ENCODE measurements at places on chromosomes 1 and 21.

DNA sequence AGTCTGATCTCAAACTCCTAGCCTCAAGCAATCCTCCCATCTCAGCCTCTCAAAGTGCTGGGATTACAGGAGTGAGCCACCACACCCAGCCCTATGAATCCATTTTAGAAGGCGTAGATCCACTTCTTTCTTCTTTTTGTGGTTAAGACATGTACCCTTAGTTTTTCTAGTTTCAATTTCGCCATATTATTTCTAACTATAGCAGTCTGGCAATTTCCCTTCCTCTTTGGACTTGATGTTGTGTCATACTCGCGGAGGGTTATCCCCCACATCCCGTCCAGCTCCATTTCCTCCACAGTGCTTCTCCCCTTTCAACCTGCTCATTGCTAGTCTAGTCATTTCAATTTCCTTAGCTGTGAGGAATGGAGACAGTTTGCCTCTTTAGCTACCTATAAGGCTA is 5.2 kb upstream of the LRRC8D start:
- no peak for DNase-seq

GRCh38 chr1:187577610-187578009 is 748.9 kb downstream of the PLA2G4A start:
- DNase-seq: no peak

GRCh38 chr1:43205671-43206070 is 33.5 kb downstream of the CFAP57 start:
- DNase-seq: no peak

DNA sequence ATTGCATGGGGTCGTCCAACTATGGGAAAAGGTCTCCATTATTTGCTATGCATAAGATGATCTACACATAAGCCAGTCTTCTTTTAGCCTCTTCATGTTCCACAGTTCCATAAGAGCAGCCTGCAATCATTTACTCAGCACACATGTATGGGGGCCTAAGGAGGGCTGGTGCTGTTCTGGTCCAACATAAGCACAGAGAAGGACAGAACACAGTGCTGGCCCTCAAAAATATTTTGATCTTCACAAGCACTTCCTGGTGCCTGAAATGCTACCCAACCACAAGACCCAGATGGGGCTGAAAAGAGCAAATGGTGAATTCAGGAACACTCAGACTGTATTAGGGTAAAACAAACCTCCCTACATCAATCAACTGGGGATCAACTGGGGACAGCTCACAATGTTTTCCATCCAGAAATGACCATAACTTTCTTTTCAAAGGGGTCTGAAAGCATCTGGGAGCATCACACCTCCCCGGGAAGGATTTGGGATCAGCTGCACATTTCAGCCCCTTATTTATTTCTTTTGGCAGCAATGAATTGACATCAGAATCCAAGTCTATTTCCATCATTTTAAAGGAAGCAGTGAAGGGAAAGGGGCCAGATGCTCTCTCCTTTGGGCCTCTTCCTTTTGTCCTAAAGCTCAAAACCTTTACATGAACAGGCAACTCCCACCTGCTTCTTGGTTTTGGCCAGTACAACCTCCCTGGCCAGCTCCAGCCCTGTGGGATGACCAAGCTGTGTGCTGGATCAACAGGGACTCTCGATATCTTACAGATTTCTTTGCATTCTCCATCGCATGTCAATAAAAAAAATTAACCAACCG is 45.7 kb downstream of the KCNN3 start:
- DNase-seq: no peak

DNA sequence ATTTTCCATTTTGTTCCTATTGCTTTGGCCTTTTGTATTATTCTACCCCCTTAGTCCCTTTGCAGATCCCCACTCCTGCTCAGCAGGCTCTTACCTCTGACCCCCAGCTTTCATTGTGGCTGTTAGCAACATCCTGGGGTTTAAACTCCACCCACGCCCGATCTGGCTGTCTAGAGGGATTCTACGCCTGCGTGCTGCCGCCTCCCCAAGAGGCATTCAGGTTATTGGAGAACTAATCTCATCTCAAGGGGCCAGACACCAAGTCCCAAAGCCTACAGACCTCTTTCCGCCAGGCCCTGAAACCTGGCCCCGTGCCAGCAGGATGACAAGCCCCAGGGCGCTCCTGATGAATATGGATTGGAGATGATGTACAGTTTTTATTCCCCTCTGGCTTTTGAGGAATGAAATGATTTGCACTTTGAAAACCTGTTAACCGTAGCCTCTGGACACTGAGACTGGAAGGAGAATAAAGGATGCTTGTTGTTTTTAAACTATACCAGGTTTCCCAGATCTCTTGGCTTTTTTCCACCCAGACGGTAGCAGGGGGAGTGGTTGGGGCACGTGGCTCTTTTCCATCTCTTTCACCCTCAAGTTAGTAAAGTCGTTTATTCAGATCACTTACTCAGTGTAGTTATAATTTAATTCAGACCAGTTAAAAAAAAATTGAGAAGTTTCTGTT is 14.5 kb upstream of the IKBKE start:
- DNase-seq: no peak

DNA sequence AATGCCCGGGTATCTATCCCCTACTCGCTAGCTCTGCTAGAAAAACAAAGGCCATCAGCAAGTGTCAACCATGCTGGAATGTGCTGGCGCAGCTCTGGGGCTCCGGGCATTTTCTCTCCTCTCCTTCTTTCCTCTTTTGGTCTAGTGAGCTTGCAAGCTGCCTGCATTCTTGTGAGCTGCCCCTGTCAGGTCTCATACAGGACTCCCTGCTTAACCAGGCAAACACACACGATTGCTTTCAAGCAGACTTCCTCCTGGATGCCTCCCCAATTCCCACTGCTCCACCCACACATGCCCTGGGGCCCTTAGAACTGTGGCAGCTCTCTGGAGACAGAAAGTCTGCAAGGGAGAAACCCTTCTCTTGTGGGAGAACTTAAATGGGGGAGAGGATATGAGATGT is 35.7 kb upstream of the SUCO start:
- DNase-seq: no peak

DNA sequence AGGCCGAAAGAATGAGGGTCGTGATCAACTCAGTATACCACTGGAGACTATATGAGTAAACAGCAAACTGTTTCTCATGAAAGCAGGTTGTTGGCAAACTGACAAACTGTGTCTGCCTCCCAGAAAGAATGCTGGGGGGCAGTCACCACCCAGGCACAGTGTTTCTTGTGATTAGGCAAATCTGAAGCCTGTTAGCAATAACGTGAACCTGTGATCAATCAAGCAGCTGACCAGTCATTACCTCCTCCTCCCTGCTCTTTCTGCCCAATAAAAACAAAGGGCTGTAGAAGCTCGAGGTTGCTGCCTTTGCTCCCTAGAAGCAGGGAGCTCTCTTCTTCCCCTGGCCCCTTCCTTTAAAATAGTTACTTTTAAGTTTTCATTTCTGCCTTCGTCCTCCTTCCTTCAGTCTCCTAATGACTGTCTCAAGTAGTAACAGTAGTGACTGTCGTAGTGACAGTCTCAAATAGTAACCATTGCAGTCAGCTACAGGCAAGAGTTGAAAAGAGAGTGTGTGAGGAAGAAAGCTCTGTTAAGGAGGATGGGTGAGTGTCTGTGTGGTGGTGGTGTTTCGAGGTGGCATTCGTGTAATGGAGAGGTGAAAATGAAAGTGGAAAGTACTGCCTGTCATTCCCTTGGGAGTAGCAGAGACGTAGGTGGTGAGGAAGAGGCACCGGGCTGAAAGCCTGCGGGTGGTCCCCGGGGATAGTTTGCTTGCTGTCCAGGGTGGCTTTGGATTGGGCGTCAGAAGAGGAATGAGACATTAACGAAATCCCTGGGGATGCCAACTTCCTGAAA is 14.5 kb downstream of the HHAT start:
- no peak for DNase-seq

GRCh38 chr1:219391297-219391696 is 217.6 kb downstream of the LYPLAL1 start:
- no peak for DNase-seq

GRCh38 chr1:30588311-30589073 is 134.9 kb downstream of the MATN1 start:
- DNase-seq: no peak

GRCh38 chr1:169288011-169288414 is 79.6 kb downstream of the NME7 start:
- DNase-seq: no peak

DNA sequence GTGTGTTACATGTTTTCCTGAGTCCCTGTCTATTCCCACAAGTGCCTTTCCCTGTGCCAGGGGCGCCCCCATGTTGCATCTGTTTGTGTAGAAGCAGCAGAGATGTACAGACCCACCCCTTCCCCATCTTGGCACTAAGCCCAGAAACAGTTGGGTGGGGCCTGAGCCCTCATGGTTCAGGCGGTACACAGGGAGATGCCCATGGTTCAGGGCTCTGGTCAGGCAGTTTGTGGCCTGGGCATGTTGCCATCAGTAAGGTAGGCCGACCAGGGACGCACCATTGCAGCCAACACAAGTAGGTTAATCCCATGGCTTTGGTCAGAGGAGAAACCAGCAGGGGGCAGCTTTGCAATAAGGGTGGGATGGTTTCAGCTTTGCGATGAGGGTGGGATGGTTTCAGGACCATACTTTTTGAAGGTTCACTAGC is 914 bp upstream of the ADGRB2 start:
- DNase-seq: no peak

GRCh38 chr21:14833666-14834351 is 231.0 kb downstream of the NRIP1 start:
- DNase-seq: no peak

- no peak for DNase-seq
These were observed 10.6 kb upstream of the ZNHIT6 start for GRCh38 chr1:85718678-85719340.

DNA sequence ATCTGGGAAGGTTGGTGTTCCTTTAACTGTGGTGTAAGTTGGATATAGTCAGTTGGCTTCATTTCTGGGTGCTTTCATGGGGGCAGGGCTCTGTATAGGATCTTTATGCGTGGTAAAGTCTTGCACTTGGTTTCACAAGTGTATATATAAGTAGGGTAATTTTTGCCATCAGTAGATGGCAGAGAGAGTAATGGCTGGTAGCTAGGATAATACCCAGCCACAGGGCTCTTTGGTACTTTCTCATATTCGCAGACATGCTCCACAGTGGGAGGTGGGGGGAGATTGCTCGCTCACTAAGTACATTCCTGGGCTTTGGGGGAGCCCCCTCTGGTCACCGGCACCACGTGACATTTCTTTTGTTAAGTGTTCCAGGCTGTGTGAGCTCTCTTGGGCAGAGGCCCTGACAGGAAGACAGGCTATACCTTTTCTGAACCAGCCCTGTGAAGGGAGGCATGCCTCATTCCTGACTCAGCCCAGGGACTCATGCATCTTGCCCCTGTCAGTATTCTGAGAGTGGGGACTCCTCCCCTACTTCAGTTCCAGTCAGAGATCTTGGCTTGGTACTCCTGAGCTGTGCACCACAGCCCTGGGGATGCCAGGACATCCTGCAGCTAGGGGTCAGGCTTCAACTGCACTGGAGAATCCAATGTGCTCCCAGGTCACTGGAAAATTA is 37.6 kb downstream of the FCRL2 start:
- DNase-seq: no peak

DNA sequence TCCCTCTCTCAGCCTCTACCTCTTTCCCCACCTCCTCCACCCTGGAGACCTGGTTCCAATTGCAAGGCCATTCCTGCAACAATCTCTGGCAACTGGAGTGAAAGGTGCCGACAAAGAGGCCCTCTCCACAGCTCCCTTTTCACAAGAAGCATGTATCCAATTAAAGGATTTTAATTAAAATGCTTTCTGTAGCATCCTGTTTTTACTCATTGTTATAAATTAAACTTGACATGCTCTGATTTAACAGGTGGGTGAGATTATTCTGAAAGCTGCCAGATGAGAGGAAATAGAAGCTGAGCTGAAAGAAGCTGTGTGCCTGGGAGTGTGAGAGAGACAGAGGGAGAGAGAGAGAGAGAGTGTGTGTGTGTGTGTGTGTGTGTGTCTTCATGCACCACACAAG is 160.5 kb downstream of the TBX15 start:
- DNase-seq: no peak

All from stimulated activated CD8-positive, alpha-beta memory T cell treated with anti-CD3 and anti-CD28 coated beads, Interleukin-4, amount 100 ng/mL, for 1 hour (primary cell).